ENCODE measurements at places on chromosomes 13 and 19. TPM values are rescaled to one million over a fixed set of nuclear protein-coding genes. Genes with fewer than 3 reads are reported as not detected.

GRCh38 chr13:87656306-87656705 is 14.9 kb upstream of the SLITRK5 start:
- DNase-seq: peak; percentile 76

DNA sequence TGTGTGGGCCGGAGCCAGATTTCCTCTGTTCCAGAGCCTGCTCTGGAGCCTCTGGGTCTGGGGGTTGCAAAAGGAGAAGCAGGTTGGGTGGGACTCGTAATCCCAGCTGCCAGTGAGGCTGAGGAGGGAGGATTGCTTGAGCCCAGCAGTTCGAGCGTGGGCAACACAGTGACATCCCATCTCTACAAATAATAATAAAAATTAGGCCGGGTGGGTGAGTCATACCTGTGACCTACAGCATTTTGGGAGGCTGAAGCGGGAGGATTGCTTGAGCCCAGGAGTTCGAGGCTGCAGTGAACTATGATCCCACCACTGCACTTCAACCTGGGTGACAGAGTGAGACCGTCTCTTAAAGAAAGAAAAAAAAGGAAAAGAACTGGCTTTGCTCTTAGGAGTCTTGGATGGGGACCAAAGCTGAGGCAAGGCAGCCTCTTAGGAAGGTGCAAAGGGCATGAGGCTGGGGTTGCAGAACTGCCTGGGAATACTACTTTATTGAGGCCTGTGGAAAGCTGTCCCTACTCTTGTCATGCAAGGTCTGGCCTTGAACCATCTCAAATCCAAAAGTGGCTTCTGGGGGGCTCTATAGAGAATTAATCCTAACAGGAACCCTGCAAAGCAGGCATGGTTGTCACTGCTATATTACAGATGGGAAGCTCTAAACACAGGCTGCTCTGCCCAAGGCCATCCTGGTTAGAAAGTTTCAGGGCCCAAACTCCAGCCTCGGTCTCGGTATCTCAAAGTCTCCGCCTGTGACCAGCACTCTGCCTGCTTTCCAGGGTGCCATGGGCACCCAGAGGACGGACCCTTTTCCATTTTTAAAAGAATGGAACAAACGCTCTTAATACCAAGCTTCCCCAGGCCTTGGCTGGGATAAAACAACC is 880 bp upstream of the C19orf12 start:
- DNase-seq: no peak

DNA sequence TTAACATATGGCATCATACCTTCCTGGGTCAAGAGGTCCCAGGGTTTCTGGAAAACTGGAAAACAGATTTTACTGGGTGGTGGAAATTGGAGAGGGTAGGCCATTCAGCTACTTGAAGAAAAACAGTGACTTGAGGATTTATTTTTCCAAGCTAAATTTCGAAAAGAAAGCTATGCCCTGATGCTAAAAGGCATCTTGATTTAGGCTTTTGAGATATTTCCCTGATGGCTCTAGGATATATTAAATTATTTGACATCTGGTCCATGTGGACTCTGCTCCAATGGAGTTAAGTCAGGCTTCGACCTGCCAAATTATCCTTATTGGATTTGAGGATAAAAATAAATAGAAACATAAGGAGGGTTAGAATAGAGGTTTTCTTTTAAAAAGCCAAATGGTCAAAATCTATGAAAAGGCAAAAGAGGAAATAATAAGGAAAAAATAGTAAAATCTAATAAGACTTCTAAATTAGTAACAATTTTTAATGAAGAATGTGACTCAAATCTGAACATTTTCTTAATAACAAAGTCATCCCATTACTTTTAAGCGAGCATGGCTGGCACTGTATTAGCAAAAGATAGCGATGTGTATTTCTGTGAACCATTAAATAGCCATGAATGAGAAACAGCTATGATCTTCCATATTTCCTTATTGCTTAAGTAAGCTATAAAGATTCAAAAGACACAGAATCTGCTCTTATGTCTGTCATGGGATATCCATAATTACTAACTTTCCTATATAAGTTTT is 190.0 kb upstream of the MIR17HG start:
- no peak for DNase-seq

- peak; percentile 53 for DNase-seq
Measured at GRCh38 chr13:36395280-36395679, 37.0 kb upstream of the CCNA1 start.

DNA sequence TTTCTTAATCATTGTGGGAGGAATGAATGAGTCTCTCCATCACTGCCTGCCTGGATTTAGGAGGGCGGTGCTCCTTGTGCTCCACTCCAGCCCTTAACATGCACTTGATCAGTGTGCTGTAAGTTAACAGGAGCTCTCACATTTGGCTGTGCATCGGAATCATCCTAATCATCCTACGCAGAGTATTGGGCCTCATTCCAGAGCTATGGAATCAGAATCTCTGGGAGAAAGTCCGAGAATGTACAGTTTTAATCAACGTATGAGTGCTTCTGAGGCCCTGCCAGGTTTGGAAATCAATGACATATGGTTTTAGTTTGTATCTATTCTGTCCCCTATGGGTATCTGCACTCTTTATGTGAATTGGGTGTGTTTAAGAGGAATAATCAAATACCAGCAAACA is 34.9 kb upstream of the DCLK1 start:
- DNase-seq: no peak

- DNase-seq: no peak
Measured at GRCh38 chr13:81031996-81032395, 691.1 kb upstream of the SPRY2 start.

GRCh38 chr13:110715395-110716246 is 2.1 kb downstream of the ING1 start:
- DNase-seq: peak; percentile 99

- no peak for DNase-seq
Measured at GRCh38 chr19:50836543-50837195, 3.3 kb upstream of the KLK15 start.

- peak; percentile 89 for DNase-seq
Measured at GRCh38 chr19:18995804-18996241, 37.5 kb downstream of the SUGP2 start.

The ZNF865 gene
- total RNA-seq: 15.0 TPM

The BICRA gene
- 20.7 TPM for total RNA-seq

- DNase-seq: no peak
Measured at GRCh38 chr19:54470991-54471782, 1.9 kb downstream of the CDC42EP5 start.

The ZNF77 gene
- total RNA-seq: 1.5 TPM

DNA sequence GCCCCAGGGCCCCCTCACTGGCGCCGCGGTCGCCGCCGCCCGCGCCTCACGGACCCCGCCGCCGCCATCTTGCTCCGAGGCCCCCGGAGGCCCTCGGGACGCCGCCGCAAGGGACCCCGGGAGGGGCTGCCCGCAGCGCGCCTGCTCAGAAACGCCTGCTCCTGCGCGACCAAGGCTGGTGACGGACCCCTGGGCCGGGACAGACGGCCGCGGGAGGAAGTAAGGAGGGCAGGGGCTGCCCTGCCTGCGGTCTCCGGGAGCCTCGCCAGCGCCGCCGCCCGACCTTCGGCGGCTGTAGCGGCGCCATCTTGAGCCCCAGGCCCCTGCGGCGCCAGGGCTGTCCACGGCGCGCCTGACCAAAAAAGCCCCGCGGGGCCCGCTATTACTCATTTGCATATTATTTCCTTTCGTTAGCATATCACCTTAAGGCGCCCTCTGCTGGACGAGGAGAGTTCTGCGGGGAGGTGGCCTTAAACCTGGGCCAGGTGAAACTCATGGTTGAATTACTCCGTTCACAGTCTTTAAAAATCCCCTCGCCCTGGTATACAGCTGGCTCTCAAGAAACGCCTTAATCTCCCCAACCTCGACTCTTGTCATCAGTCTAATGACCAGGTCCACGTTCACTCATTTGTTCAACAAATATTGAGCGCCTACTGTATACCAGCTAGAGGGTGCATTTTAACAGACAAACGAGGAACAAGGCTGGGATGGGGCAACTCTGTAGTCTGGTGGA is at the start of gene REXO1:
REXO1 (minus strand) TSS at position 85 of the 733 bp plus-strand sequence. CDS start 125 bp downstream, outside the sequence.
- peak; percentile 74 for DNase-seq

DNA sequence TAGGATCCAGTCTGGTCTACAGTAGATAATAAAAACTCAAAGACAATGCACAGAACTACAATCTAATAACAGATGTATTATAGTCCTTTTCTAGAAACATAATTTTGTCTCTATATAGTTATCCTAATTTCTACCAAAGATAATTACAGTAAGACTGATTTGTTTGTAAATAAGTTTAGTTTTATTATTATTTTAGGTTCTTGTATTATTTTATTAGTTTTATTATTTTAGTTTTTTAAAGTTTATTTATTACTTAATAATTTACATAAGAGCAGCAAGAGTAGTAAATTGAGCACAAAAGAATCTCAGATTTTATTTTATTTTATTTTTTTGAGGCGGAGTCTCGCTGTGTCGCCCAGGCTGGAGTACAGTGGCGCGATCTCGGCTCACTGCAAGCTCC is 22.3 kb upstream of the ZNF227 start:
- no peak for DNase-seq

DNA sequence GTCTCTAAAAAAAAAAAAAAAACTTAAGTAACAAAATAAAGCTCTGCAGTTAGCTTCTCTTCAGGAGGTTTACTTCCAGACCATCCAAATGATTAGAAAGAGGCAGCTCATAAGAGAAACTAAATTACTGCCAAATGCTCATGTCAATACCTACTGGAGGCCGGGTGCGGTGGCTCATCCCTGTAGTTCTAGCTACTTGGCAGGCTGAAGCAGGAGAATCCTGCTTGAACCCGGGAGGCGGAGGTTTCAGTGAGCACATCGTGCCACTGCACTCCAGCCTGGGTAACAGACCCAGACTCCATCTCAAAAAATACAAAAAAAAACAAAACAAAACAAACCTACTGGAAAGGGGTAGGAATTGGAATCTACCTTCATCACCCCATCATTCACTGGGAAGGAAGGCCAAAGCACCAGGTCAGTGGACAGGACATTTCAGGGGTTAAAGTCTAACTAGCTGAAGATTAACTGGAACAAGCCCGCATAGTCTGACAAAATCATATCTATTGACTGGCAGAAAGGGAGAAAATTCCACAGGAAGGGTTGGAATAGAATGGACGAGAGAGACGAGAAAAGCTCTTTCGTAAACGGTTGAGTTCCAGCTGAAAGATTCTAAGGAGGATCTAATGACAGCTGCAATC is 1.3 kb downstream of the ZFP14 start:
- no peak for DNase-seq

DNA sequence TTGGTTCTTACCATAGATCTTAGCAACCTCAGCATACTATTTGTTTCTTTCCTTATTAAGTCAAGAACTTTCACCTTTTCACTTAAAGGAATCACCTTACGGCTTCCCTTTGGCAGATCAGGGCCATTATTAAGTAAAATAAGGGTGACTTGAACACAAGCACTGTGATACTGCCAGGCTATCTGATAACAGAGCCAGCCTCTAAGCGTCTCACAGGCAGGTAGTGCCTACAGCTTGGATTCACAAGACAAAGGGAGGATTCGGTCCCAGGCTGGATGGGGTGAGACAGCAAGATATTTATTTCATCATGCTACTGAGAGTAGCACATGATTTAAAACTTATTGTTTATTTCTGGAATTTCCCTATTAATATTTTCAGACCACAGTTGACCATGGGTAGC is 218.6 kb downstream of the FOXO1 start:
- DNase-seq: no peak

DNA sequence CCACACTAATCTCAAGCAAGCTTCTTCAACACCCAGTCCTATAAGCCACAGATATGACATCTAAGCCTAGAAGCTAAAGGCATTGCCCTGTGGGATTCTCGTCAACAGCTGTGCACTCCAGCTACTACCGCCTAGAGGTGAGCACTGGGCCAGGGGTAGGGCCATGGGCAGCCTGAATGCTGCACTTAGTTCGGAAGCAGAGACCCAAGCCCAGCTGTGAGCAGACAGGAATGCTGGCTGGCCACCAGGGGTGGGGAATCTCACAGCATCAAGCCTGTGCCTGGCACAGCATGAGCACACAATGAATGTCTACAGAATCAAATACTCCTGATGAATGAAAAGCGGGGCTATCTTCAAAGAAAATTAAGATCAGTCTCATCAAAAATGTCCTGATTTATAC is 167.5 kb upstream of the UBL3 start:
- DNase-seq: no peak

- no peak for DNase-seq
Measured at GRCh38 chr13:22428188-22428828, 752.5 kb upstream of the SGCG start.

- DNase-seq: peak; percentile 16
Measured at GRCh38 chr19:53903055-53903680, 5.9 kb upstream of the CACNG7 start.
